ENCODE measurements at places on chromosomes 2 and 18.

DNA sequence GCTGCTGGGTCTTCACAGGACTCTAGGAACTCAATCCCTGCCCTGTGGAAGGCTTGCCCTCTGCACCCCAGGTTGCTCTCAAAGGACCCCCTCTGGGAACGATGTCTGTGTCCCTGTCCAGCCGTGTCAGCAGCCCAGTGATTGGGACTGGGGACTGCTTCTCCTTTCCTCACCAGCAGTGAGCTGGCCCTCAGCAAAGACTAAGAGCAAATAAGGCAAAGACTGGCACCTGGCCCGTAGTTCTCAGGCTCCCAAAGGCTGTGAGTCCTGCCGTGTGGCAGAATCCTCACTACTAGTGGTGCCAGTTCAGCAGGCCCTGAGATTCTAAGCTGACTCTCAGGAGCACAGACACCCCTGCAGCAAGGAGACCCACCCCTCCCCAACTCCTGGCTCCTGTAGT, 47.8 kb downstream of the TMEM163 start:
- no peak for DNase-seq

DNA sequence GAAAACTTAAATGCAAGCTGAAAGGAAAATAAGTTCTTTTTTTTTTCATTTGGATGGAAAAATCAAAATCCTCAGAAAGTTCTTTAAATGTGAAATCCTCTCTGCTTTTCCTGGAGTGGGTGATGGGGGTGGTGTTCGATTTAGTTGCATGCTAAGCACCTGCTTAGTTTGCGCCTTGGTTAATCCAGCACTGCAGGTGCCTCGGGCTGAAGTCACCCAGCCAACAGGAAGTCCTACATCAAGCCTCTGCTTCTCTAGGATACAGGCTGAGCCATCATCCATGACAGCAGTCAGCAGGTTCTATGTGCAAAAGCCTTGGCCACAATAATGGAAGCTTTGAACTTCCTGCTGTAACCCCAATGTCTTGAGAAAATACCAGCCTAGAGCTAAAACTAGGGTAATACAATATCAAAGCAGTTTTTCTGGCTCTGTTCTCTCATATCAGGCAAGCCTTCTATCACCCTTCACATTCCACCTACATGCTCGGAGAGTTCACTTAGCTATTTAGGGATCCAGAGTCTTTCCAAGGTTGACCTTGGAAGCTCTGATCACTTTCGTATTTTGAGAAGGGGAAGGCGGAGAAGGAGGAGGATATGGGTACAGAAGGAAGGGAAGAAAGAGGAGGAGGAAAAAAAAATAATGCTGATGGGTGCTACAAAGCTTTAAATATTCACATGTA, 116.1 kb upstream of the LRRTM1 start:
- DNase-seq = no peak

- DNase-seq = no peak
Observed at GRCh38 chr2:15750433-15750814, 158.8 kb downstream of the DDX1 start.

DNA sequence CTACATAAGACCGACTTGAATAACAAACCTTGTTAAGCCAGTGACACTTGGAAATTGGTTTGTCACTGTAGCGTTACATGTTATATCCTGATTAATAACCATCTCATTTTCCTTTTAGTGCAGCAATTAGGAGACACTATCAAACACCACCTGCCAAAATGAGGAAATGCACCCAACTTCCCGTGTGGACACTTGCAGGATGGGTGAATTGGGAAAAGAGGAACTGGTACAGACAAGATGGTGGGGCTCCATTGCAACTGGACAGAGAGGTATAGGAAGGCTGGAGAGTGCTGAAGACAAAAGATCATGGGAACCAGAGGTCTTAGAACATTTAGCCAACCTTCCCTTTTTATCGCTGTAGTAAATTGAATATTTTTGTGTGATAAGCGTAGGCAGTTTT, 816.3 kb upstream of the HS6ST1 start:
- no peak for DNase-seq

DNA sequence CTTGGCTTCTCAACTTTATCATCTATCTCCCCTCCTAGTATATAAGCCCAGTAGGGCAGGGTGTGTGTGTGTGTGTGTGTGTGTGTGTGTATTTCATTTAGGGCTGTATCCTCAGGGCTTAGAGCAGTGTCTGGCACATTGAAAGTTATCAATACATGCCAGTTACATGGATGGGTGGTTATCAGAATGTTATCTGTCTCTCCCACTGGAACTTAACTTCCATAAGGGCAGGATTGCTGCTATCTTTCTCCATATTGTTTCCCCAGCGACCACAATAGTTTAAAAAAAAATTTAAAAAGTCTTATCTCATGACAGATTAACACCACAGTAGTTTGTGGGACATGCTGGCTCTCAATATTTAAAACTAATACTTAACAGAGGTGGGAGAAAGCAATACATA, 488.9 kb downstream of the PLCL1 start:
- DNase-seq = no peak

- DNase-seq = peak; percentile 51
Observed at GRCh38 chr2:24972315-24972961, 683 bp upstream of the DNAJC27 start.

GRCh38 chr2:135952891-135953290, 32.5 kb downstream of the DARS1 start:
- DNase-seq = no peak

DNA sequence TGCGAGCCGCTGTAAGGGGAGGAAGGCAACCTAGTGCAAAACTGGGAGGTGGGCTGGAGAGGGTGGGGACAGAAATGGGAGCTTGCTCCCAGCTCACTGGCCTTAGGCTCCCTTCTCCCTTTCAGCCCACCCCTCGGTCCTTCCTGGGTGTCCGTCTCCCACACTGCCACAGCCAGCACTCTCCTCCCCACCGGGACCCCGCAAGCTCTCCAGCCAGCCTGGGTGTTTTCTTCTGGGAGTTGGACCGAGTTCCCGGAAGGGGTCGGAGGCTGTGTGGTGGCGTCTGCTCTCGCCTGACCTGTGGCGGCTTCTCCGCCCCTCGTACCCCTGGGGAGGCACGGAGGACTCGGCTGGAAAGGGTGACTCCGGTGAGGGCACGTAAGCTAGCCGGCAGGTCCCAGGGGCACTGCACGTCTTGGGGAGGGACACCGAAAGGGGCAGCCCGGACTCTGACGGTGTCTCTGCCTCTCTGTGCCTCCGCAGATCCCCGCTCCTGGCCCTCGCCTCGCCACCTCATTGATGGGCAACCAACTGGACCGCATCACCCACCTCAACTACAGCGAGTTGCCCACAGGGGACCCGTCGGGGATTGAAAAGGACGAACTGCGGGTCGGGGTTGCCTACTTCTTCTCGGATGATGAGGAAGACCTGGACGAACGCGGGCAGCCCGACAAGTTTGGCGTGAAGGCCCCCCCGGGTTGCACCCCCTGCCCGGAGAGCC, 1.1 kb downstream of the LRATD1 start:
- DNase-seq = no peak

- no peak for DNase-seq
Observed at GRCh38 chr2:54771166-54771885, 47.9 kb downstream of the EML6 start.

GRCh38 chr2:161042990-161043625, 117.1 kb upstream of the TANK start:
- no peak for DNase-seq

DNA sequence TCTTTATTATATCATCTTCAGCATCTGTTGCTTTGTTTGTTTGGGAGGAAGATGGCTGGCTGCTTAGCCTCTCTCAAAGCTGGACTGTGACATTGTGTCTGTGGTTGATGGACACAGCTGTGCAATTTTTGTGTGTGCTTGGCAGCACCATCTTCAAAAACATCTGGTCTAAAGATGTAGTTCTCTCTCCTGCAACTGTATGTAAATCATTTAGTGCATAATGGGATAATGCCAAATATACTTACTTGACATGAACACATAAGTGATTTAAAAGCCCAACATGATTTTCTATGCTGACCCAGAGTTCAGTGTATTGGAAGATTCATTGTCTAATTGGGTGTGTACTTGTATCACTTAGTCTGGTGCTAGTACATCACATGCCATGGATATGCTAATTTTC, 112.2 kb downstream of the MAP4K4 start:
- DNase-seq = no peak

- DNase-seq = no peak
Observed at GRCh38 chr18:24022161-24022560, 7.6 kb downstream of the TTC39C start.

GRCh38 chr2:11995456-11995855, 249.0 kb downstream of the LPIN1 start:
- no peak for DNase-seq

GRCh38 chr2:59277671-59278070, 1036.5 kb upstream of the FANCL start:
- DNase-seq = no peak

DNA sequence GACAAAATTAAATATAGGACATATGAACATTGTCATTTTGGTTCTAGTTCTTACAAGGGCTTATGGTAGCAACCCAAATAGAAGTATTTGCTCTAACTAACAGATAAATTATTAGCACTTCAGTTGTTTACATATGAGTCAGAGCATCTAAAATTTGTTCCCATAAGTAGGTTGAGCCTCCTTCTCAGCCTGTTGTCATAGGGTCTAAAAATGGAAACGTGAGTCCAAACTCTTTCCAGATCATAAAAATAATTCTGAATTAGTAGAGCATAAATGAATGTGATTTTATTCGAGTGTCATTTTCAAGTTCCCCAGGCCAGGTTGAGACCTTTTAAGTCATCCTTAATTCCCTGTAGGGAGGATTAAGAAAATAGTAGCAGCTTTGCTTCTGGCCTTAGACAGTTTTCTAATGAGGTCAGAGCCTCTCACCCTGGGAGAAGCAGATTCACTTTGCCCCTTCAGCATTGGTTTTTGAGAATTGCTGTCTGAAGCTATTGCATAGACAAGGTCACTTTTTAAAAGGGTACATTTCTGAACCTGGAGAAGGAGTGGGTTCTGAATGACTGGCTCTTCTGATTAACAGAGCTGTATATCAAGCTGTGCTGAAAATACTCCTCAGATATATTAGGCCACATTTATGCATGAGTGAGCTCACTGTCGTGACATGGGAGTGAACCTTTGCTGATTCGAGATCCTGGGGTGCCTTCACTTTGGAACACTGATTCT, 164.3 kb downstream of the NEDD4L start:
- DNase-seq = no peak

Data from activated CD4-positive, alpha-beta T cell treated with anti-CD3 and anti-CD28 coated beads, Interleukin-2, Interleukin-6, amounts not matched to agents 100 ng/mL and 50 ng/mL, durations not matched to agents 16 hours and 8 hours (primary cell).